NCI-H187 treated with DMSO at 0.1 percent for 48 hours (cell line): ENCODE measurements at places on chromosomes 1 and 21.

DNA sequence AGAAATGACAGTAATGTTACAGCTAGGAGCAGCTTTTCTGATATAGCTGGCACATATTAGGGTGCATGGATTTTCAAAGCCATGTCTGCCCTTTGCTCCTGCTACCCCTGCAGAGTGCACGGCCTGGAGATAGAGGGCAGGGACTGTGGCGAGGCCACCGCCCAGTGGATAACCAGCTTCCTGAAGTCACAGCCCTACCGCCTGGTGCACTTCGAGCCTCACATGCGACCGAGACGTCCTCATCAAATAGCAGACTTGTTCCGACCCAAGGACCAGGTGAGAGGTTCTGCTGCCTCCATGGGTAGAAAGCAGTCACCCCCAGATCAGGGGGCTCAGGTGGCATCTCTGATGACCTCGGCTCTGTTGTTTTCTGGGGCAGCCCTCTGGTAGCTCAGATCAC lies 9.8 kb downstream of the MTARC1 start:
- no peak for DNase-seq

GRCh38 chr1:117447661-117448060 lies 80.4 kb downstream of the MAN1A2 start:
- no peak for DNase-seq

GRCh38 chr1:74481607-74482006 lies 30.8 kb downstream of the LRRC53 start:
- DNase-seq: no peak

GRCh38 chr21:15062606-15062965 lies 2.2 kb downstream of the NRIP1 start:
- no peak for DNase-seq

DNA sequence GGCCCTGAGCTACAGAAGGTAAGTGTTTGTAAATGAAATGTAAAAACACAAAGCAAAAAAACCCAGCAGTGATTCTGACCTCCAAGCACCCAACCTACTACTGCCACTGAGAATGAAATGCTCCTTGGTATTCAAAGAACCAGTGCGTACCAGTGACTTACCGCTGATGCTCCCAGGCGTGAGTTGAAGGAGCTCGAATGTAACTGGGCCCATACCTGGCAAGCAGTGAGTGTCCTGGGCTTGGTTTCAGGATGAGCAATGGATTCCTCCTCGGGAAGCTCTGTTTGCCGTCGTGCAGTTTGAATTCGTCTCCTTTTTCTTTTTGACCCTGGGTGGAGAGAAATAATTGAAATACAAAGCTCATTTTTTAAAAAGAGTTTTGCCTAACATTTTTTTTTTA lies 121.9 kb downstream of the ATG4C start:
- no peak for DNase-seq

GRCh38 chr21:41631564-41632461 lies 123.9 kb upstream of the TMPRSS2 start:
- no peak for DNase-seq

- no peak for DNase-seq
Measured at GRCh38 chr1:46171351-46171750, 3.5 kb upstream of the TSPAN1 start.

DNA sequence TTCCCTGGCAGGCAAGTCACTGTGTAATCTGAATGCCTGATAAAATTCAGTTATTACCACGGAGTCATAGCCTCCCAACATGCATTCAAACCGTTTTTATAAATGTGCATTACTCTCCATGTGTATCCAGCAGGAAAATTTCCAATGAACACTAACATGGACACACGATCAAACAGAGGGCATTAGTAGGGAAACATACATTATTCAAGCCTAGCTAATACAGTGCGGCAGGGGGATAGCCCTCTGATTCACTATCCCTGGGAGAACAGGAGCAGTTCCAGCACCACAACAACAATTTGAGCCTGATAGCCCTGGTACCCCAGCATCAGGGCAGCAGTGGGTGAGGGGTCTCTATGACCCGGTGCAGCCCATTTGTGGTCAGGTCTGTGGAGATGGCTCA lies 35.8 kb upstream of the HMGB4 start:
- DNase-seq: no peak

GRCh38 chr21:37419228-37419906 lies 52.8 kb downstream of the DYRK1A start:
- DNase-seq: no peak

- DNase-seq: peak; percentile 78
Measured at GRCh38 chr1:147579532-147579931, 38.2 kb downstream of the BCL9 start.

GRCh38 chr21:40379881-40380810 lies 466.8 kb downstream of the DSCAM start:
- DNase-seq: no peak

- no peak for DNase-seq
Measured at GRCh38 chr1:21509351-21510112, at the start of gene ALPL. Gene ALPL, plus strand, starts transcription at chr1:21509423. Its CDS starts 44,659 bp downstream, at chr1:21554082.

DNA sequence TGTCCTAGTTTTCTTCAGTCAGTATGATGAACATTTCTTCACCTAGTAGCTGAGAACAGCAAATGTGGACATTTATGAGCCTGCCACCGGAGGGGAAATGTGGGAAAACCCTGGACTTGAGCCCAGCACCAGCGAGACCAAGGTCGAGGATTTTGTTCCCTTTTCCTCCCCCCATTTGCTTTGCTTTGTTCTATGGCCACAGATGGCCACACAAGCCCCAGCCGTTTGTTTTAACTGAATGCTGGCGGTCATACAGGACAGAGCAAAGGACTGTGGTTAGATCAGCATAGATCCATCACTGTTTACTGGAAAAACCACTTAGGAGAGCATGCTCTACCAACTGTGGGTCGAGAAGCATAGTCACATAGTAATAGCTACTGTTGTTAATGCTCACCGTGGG lies 20.9 kb downstream of the SH2D2A start:
- no peak for DNase-seq

- DNase-seq: no peak
Measured at GRCh38 chr1:13804240-13804633, 104.2 kb downstream of the PRDM2 start.

DNA sequence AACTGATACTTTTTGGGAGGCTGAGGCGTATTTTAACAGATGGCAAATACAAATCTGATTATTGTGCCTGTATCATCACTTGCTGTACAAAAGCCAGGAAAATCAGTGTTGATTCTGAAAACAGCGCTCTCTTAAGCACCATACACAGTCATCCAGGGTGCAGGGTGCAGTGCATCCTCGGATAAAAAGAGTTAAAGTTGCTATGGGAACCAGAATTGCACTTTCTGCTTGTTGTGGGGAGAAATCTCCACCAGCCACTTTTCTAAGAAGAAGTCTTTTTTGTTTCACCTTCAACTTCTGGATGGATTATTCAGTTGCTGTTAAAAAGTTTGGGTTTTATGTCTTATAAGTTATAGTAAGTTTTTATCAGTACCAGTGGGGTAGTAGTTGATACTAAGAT lies 3.8 kb downstream of the LAMC1 start:
- no peak for DNase-seq

DNA sequence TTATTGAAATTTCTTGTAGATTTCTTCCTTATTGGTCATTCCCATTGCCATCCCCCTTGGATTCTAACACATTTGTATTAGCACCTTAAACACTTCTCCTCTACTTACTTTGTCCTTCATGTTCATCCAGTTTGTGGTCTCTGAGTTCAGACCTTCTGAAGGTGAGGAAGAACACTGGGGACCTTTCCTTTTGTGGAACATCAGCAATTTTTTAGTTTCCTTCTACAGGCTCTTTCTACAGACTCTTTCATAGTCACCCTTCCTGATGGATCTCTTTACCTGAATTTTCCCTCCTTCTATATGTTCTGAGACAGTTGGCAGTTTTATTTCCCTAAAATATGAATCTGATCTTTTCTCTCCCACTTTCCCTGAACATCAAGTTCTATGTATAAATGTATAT lies 4.4 kb upstream of the PALMD start:
- no peak for DNase-seq

DNA sequence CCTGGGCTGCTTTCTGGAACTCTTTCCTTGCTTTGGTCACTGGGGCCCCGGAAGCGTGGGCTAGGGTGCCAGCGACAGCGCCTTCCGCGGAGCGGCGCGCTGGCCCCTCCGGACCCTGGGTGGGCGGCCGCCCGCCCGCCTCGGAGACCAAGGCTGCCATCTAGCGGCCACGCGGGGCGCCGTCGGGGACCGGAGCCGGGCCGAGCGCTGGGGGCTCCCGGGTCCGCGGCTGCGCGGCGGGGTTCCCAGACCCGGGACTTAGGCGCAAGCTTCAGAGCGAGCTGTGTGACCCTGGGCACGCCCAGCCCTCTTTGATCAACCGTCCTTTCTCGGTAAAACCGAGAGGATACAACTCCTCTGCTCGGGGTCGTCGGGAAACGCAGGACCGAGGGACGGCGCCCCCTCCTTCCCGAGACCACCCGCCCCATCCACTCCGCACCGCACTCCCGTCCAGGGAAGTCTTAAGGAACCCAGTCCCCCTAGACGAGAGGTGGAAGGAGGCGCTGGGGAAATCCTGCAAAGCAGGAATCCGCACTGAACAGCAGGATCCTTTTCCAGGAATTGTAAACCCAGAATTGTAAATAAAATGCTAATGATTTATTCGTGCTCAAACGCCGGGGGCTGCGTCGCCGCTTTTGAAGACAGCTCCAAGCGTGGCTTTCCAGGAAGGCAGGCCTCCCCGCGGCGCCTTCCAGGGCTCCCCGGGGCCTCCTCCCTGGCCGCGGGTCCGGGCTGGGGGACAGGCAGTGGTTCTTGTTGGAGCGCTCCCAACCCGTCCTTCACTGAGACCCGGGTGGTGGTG lies 41.2 kb downstream of the RRAGC start:
- no peak for DNase-seq

DNA sequence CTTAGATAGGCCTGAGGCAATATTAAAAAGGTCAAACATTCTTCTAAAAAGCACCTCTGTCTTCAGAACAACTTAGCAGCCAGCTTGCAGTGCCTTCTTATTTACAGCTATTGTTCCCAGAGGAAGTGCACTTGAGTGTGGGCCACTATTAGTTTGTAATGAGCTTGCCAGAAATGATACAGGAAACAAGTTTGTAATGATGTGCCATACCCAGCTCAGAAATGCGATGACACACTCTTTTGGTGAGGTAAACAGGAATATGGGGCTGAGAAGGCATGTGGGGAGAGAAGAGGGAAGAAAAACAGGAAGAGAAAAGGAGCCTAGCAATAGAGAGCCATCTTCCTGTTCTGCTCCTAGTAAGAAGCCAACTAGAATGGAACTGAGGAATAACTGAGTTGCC lies 295.4 kb downstream of the AGBL4 start:
- DNase-seq: no peak

DNA sequence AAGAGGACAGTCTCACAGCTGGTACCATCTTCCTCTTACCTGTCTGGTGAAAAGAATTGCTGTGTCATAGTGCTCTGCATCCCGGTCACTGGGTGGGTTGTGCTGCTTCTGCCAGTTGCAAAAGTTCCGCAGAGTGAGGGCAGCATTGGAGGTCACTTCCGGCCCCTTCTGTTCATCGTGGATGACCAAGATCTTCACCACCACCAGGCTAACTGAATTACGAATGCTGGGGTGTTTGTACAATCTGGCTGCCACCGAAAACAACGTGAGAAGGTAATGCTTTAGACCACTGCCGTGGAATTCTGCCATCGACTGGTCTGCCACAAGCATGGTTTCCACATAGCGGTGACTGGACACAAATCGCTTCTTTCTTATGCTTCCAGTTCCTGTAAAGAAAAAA lies 2.9 kb downstream of the ADAMTS1 start:
- no peak for DNase-seq

- no peak for DNase-seq
Measured at GRCh38 chr1:183131166-183131565, 54.9 kb upstream of the LAMC2 start.

GRCh38 chr1:172429331-172430127 lies 9.0 kb downstream of the C1orf105 start:
- no peak for DNase-seq

DNA sequence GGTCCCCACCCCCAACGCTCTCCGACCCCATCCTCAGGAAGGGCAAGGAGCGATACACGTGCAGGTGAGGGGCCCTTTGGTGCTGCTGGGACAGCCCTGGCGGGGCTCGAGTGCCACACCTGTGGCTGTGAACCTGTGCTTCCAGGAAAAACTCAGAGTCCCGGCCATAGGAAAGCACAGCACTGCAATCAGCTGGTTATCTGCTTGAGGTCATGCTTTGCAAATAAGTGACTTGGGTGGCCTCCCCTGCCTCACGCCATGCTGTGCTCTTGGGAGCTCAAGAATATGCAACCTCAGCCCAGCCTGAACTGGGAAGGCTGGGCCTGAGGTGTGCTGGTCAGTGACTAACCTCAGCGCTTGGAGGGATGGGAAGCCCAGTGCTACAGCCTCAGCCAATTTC lies 36.5 kb upstream of the ARHGEF16 start:
- no peak for DNase-seq

GRCh38 chr1:206719169-206719839 lies 34.6 kb downstream of the MAPKAPK2 start:
- DNase-seq: no peak

DNA sequence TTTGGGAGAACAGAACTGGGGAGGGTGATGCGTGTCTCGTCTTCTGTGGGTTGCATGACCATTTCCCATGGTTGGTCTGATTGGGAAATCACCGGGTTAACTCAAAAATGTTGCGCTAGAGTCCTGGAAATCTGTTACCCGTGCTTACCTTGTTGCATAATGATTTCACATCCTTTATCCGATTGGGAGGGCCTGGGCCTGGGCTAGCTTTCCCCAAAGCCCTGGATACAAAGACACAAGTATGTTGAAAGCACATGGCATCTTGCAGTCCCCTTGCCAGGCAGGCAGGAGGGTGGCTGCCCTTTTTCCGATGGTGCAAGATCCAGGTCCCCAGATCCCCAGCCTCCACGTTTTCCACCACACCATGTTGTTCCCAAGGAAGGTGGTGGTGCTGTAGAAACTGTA lies 582 bp downstream of the TRPM2 start:
- no peak for DNase-seq

- DNase-seq: no peak
Measured at GRCh38 chr1:79128722-79129121, 122.2 kb upstream of the ADGRL4 start.

- DNase-seq: no peak
Measured at GRCh38 chr1:223861904-223862303, 16.2 kb upstream of the TP53BP2 start.

- no peak for DNase-seq
Measured at GRCh38 chr1:212247988-212248387, 37.2 kb upstream of the PPP2R5A start.
